ENCODE measurements at places on chromosomes 11 and 22. TPM values are rescaled to one million over a fixed set of nuclear protein-coding genes. Genes with fewer than 3 reads are reported as not detected.

Gene LRRC32
- total RNA-seq: 0.08 TPM

Gene SLC22A6
- not detected for total RNA-seq

Gene ASCL3
- total RNA-seq: not detected

Gene CRYBA4
- not detected for total RNA-seq

Gene TMPRSS5
- total RNA-seq: 1.2 TPM

Gene XRCC6
- total RNA-seq: 139 TPM

Gene SUSD2
- 1.7 TPM for total RNA-seq

Gene ANO1
- total RNA-seq: not detected

Gene MN1
- 0.24 TPM for total RNA-seq
